ENCODE measurements at places on chromosomes 1 and 21.

- DNase-seq, result no peak
These were observed 25.1 kb upstream of the TP53BP2 start for GRCh38 chr1:223870617-223871574.

GRCh38 chr21:36854391-36854790, 112.1 kb downstream of the HLCS start:
- DNase-seq, result no peak

DNA sequence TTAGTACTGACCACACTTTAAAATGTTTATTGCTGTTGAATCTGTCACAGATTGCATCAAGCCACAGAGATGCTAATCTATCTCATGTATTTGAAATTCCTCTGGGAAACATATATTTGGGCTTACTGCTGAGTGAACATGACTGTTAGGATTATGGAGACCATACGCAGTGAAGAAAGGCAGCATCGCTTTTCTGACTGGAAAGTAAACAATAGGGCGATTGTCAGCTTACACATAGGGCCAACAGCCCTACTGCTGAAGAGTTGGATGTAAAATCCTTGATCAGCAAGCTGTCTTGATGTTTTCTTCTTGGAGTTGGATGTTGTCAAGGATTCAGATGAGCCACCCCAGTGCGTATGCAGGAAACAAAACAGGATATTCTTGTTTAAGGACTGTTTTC, 368.7 kb upstream of the ADGRL2 start:
- DNase-seq, result no peak

DNA sequence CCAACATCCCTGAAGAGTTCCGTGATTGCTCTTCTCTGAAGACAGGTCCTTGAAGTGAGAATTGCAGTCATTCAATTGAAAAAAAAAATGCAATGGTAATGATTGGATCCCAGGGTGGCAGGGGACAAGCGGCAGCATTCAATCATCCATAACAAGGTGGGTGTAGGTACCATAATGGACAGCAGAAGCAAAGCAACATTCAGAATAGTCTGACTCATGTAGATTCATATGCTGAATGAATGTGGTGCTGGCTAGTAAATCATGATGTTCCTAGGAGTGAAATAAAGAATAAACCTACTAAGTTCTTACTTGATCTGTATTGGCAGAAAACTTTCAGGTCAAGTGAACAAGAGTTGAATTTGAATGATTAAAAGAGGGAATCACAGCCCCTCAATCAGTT, 319.6 kb downstream of the GPATCH2 start:
- DNase-seq, result no peak

DNA sequence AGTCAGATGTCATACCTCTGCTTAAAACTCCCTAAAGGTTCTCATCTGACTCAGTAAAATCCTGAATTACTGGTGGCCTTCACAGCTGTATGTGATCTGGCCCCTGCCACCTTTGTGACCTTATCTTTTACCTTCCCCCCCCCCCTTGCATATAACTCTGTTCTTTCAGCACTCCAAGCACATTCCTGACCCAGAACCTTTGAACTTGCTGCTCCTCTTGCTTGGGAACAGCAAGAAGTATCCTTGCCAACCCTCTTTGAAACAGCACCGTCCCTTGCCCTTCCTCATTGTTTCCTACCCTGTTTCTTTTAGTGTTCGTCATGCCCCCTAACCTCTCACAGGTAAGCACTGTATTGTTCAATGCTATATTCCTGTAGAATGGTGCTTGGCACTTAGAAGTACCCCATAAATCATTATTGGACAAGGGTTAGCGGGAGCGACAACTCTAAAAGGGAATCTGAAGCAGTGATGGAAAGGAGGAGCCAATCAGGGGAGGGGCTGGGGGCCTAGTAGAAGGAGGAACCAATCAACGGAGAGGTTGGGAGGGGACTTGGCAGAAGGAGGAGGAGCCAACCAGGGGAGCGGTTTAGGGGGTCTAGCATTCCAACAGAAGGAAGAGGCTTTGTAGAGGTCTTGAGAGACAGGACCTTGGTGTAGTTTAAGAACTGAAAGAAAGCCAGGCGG, 13.9 kb downstream of the CACHD1 start:
- no peak for DNase-seq

DNA sequence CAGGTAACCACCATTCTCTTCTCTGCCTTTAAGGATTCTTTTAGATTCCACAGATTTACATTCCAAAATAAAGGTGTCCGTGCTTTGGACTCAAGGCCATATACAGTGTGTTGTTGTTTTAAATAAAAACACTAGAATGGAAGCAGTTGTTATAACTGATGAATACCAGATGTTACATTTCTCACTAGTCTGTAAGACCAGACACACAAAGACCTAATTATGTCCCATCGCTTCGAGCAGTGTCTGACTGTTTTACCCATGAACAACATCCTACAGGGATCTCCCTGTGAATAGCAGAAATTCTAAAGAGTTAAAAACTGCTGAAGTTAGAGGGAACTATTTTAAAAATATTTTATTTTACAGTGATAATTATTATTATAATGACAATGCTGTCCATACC, 574.7 kb upstream of the ZP4 start:
- DNase-seq, result no peak

DNA sequence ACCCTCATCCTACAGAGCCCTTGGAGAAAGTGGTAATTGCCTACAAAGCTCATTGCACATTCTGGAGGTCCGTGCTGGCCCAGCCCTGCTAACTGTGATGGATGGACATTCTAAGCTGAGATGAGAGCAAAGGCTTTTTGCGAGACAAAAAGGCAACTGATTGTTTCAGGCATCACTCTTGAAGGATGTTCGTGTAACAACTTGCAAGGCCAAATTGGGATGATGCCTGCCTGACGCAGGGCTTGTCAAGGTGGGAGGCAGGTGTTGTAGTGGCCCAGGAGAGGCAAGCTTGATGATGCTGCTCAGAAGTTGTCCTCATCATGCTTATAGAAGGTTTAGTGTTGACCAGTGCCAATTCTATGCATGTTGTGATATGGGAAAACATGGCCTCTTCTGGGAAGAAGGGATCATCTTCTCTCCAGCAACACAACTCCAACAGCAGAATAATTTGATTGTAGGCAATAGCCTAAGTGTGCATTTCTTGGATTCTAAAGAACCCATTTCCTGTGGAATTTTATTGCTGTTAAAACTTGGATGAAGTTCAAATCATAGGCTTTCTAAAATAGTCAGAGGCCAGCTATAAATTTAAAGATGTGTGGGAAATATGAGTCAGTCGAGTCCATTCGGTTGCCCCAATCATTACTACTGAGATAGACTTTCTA, 102.5 kb upstream of the COA6 start:
- DNase-seq, result no peak

DNA sequence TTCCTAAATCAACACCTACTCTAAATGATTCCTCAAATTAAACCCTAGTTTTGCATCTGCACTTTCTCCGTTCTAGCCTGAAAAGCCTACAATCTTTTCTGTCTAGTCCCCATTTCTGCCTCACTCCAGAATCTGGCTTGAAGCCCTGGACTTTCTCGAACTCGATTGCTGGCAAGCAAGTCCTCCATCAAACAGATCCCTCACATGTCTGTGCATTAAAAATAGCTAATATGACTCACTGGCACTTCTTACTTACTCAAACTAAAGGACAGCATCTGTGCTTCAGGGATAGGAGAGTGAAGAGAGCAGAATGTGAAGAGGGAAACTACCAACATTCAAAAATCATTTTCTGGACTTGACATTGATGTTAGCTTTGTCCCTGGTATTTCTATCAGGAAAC, 51.8 kb upstream of the CXADR start:
- DNase-seq, result no peak

DNA sequence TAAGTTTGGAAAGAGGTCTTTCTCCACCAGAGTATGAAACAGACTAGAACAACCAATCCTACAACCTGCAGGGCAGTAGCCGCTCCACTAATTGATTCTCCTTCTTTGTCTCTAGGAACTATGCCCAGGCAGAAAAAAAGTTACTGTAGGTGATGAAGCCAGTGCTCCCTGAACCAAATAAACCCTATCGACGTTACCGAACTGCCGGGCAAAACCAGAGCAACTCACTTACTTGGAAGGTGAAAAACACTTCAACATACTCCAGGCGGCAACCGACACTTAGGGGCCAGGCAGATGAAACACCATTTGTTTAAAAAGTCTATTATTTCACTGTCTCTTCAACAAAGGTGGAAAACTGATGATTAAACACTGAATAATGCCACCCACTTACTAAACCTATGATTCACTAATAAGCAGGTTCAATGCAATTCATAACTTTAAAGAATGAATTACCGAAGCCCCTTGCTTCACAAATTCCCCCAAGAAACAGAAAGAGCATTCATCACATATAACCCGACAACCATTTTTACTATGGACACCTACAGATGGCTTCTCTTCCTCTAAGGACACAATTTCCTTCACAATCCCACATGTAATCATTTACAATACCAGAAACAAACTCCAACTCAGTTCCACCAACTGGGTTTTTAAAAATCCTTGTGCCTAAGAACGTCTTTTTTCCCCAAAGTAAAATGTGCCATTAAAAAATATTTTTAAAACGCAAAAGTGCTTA, 1.6 kb downstream of the NRIP1 start:
- DNase-seq, result no peak

DNA sequence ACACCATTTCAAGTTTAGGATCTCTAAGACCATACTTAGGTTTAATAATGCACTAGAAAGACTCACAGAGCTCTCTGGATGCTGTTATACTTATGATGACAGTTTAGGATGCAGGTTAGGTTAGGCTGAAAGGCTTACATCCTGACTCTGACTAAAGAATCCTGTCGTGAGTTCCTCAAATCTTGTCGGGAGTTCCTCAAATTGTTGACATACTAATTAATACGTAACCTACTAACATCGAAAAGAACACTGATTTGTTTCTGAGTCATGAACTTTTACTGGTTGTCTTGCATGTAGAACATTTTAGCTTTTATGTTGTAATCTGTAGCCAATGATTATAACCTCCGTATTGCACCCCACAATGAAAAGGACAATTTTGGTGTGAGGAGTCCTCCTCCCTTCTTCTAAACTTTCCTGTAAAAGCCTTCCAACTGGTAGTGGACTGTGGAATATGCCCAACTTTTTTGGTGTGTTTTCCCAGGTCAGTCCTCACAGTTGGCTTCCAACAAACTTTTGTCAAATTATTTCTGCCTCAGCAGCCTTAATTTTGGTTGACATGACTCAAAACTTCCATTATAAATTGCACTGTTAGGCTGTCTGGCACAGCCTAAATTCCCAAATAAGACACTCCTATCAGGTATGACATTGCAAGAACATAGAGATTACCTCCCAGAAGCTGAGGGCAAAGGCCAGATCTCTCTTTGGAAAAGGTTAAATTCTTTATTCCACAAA, 107.9 kb upstream of the PALMD start:
- no peak for DNase-seq

DNA sequence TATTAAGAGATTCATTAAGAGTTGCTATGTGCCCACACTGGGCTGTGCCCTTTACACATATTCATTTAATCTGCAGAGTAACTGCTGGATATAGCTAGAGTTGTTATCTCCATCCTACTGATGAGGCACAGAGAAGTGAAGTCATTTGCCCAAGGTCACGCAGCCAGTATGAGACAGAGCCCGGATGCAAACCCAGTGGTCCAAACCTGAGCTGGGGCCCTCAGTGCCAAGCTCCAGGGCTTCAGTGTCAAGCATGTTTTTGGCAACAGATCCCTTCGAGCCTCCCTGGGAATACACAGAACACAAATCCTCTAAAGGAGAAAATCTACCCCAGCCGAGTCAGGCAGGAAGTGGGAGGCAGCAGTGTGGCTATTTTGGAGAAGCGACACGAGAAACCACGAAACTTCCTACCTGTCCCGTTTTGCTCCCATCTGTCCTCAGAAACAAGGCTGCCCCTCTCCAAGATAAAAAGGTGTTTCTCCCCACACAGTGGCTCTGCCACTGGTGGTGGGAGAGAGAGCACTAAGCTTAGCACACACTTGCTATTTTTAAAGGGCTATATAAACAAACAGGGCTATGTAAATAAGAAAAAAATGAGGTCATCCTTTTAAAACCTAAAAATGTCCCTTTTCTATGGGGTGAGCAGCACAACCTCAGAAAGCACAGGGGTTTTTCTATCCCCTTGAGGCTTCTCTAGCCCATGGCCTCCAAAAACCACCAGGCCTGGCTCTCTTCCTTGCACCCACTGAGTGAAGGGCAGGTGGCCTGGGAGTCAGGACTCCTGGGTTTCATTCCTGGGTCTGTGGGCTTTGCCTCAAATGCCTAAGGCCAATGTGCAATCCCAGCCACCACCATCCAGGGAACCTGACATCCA, 138.6 kb upstream of the EDN2 start:
- no peak for DNase-seq

DNA sequence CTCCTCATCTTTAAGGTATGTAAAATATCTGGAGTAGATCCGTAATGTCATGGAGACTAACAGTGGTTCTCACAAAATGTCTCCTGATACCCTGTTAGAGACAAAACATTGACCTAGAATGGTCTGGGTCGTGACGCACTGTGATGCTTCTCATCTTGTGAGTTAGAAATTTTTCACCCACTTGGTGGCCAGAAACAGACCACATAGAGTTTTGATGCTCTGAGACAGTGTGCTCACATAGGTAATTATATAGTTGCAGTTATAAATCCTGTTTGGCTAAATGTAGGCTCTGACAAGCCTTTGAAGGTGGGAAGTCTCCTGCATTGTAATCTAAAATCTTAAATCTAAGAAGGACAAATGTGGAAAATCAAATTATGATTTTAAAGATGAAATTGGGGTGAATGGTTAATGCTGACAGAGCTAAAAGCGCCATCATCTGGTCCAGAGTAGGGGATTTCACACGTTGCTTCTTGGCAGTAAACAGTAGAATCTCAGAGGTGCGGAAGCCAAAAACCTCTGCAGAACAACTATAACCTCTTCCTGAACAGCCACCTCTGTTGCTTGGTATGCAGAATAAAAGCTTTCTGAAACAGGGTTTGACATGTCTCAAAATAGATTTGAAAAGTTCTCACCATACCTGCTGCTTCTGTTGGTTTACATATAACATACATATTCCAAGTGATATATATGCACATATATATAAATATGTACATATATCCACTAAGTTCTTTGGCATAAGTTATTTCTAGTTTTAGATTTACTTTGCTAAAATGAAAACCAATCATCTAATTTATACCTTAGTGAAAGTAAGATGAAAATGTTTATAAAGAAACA, 17.1 kb downstream of the RPAP2 start:
- DNase-seq, result no peak

- no peak for DNase-seq
These were observed 143.5 kb upstream of the USH2A start for GRCh38 chr1:216566641-216567205.

DNA sequence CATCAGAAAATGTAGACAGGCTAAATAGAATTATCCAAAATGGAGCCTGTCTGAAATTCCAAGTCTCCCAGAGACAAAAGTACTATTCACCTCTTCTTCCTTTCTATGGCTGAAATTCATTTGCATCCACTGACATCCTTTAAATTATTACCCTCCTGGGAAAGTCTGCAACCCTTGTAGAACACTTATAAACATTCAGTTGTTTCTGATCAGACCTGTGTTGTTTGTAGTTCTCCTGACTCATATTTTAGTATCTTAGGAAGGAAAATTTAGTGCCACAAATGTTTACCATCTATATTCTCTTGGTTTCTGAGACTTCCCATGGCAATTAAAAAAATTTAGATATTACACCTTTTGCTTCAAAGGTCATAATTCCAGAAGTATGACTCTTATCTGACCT, 69.6 kb upstream of the C1orf105 start:
- DNase-seq, result no peak
